Cerebellum (tissue), 4 donors: ENCODE measurements at places on chromosomes 7 and 10.

DNA sequence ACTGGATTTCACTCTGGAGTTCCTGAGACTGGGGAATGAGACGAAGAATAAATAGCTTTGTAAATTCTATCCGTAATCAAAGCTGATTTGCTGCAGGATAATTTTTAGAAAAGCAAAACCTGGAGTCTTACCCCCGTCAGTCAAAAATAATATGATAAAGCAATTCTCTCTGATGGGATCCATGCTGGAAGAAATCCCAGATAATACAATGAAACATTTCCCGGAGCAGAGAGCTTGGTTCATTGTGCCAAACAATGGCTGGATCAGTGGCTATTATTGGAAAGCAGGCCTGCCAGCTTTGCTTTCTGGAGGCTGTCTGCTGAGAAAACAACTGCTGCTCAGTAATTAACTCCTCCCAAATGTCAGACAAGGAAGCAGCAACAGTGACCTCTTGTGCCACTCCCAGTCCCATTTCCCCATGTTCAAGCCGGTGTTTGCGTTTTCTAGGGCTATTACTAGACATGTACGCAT lies 609.4 kb upstream of the PCDH15 start:
- peak; percentile 65 for DNase-seq

DNA sequence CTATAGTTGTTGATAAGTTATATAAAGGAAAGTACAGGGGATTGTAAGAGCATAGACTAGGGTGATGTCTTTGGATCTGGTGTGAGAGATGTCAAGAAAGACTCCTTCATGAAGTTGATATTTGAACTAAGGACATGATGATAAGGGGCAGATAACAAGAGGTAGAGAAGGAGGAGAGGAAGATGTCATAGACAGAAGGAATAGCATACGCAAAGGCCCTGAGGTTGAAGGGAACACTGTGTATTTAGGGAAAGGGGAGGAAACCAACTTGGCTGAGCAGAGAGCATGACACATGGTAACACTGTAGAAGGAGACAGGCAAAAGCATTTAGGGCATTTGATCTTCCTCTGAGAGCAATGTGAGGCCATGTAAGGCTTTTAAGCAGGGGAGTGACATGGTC lies 170.8 kb downstream of the CHN2 start:
- no peak for DNase-seq

GRCh38 chr7:44811093-44811492 lies 14.6 kb downstream of the PPIA start:
- no peak for DNase-seq

DNA sequence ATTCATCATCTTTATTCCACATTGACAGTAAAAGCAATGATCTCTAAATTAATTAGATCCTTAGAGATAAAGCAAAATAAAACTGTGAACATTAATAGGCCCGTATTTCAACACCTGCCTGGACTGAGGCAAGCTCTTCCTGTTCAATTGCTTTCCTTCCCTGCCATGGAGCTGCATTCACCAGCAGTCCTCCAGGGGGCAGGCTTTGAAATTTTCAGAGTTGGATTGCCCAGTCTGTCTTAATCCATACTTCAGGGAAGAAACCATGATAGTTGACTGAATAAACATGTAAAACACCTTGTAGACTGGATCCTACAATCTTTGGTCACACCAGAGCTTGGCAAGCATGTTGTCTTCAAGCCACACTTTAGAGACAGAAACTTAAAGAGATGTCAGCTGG lies 936.6 kb downstream of the NRG3 start:
- no peak for DNase-seq

- no peak for DNase-seq
These were observed 10.7 kb downstream of the A1CF start for GRCh38 chr10:50874723-50875122.

DNA sequence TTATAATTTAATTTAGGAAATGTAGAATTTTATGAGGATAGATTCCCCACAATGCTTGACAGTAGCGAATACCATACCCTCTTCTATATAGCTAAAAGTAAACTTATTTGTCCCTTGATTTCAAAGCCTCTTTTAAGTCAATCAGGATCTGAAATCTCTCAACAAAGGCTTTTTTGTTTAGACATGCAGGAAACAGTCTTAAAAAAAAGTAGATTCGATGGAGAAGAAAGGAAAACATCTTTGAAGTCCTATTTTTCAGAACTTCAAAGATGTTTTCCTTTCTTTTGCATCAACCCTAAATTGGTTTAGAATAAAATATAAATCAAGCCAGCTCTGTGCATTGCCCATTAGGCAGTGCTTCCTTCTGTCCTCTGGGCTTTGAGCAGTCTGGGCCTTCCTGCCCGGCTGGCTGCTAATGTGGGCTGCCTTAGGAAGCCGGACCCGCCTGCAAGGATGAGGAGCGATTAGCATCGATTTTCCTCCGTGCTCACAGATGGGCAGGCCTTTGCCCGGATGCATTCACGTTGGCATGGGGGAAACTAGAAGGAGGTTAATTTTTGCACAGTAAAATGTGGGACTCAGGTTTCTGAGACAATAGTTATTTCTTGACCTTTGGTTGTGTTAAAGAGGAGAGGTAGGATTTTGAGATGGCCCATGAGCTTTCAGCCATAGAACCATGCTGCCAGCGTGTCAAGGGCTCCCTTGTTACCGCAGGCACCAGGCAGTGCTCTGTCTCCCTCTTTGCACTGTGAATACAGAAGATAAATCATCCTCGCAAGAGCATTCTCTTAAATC lies 15.5 kb downstream of the MSRB2 start:
- no peak for DNase-seq
